ENCODE measurements at places on chromosomes 11 and 22.

DNA sequence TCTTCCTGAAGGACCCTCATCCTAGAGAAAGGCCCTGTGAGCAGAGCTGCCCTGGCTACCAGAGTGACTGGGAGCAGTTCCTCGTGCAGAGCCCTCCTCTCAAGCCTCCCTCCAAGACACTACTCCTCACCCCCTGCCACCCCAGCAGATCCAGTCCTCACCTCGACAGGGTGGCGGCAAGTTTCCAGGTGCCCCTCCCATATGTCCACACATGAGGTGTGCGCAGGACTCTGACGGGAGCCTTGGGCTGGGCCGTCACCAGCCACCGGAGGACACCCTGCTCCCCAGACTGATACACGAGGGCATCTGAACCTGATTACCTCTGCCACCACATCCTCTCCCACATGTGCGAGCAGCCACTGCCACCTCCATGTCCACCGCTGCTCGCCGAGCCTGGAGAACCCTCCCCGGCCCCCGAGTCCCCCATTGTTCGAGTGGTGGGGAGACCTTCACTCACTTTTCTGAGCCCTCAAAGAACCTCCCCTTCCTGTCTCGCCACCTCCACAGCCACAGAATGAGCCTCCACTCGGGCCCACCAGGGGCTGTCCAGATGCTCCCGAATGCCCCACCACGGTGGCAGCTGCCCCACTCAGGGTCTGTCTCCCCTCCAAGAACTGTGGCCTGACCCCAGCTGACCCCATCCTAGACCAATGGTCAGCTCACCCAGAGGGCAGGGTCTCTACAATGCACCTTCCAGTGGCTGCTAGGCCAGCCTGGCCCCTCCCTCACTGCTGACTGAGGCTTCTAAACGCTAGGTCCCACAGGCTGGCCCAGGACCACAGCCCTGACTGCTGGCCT lies 62.5 kb downstream of the DGCR2 start:
- no peak for DNase-seq

GRCh38 chr11:70089631-70090030 lies 11.5 kb downstream of the ANO1 start:
- no peak for DNase-seq

GRCh38 chr11:115930886-115931547 lies 426.8 kb upstream of the CADM1 start:
- no peak for DNase-seq

- no peak for DNase-seq
Measured at GRCh38 chr22:21889251-21889990, 22.0 kb upstream of the MAPK1 start.

DNA sequence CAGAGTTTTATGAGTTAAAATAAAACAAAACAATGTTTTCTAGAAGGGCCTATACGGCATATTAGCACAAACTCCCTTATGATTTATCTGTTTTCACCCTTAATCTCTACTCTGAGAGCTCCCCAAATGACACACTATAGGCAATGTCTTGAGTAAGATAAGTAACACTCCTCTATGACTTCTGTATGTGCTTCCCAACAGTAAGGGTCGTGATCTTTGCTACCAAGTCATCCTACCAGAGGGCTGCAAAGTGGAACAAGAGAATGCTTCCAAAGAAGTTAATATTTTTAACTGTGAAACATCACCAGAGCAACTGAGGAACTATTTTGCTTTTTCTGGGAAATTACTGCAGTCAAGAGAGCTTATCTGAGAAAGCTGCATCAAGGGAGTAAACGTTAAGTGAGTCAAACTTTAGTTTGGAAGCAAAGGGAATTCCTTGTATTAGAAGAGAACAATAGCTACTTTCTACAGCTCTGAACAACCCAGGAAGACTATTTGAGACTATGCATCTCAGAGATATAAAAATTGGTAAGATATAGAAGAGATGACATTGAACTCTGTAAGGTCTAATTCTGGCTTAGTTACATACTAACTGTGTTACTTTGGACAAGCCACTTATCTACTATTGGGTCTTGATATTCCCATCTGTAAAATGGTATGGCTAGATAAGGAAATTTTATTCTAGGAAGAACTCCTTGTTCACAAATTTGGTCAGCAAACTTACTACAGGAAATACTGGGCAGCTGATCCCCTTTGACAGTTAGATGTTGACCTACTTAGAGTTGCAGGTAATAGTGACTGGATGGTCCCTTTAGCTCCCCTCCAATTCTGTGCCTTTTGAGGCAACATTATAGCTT lies 43.7 kb upstream of the CCDC34 start:
- no peak for DNase-seq

DNA sequence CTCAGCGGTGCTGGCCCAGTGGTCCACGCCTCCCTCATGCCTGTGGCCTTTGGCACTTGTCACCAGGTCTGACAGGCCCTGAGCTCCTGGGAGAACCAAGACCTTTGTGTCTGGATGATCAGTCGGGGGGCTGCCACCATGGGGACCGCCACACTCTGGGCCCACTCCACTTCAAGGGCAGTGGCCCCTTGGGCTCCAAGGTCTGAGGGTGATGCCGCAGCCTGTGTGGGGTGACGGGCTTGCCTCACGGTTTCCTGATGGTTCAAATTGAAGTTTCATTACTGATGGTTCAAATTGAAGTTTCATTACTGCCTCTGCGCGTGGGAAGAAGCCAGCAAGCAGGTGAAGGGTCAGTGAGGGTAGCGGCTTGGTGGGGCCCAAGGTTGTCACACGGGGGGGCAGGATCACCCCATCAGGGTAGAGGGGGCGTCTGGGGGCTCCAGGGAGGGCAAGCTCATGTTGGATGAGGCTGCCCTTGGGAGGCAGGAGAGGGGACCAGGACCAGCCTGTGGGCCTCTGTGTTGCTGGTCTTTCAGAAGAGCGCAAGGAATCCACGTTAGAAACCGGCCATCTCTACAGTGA lies 27.5 kb downstream of the TRMU start:
- DNase-seq = no peak

GRCh38 chr11:123217897-123218296 lies 22.8 kb upstream of the CLMP start:
- no peak for DNase-seq

- no peak for DNase-seq
Measured at GRCh38 chr11:93517611-93518010, 25.6 kb downstream of the SMCO4 start.

DNA sequence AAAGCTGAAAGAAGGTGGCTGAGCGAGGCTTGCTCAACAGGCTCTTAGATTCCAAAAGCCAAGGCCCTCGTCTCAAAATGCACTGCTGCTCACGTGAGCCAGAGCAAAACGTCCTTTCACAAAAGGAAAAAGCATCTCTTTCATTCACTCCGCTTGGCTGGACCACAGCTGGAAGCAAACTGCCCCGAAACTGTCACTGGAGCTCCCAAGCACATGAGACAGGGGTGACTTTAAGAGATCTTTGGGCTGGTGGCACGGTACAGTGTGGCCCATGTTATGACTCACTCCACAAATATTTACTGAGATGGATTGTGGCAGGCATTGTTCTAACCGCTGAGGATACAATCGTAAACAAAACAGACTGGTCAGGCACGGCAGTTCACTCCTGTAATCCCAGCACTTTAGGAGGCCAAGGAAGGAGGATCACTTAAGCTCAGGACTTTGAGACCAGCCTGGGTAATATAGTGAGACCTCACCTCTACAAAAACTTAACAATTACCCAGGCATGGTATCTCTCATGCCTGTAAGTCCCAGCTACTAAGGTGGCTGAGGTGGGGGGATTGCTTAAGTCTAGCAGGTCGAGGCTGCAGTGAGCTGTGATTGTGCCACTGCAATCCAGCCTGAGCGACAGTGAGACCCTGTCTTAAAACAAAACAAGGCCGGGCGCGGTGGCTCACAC lies 3.6 kb downstream of the PLA2G6 start:
- no peak for DNase-seq

DNA sequence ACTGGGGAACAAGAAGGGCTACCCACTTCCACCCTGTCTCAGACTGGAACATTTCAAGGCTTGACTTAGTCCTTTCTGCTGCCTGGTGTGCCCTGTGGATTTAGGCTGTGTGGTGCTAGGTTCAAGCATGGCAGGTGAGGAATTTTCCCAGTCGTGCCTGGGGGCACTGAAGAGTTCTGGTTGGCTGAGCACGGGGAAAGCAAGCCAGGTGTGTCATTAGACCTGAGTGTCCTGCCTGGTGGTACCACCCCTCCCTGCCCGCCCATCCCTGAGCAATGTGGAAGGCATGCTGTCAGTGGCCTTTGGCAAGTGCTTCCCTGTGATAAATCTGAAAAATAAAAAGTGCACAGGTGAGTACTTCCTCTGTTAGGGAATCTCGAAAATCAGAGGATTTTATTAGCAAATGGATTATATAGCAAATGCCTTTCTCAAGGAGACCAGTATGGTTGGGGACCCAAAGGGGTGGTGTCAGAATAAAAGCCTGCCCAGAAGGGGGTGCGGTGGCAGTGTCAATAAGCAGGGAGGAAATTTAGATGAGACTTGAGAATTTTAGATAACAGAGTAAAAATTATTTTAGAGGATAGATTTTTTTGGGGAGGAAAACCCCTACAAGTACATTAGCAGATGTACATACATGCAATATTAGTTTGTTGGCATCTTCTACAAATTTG lies 22.8 kb downstream of the TEAD1 start:
- DNase-seq = no peak

GRCh38 chr22:24687322-24687721 lies 84.3 kb downstream of the GGT1 start:
- DNase-seq = no peak

GRCh38 chr11:55895216-55895615 lies 12.1 kb downstream of the TRIM51 start:
- DNase-seq = no peak

GRCh38 chr22:46240907-46241306 lies 9.2 kb downstream of the CDPF1 start:
- DNase-seq = no peak

- DNase-seq = no peak
Measured at GRCh38 chr22:36807627-36808026, 9.2 kb downstream of the PVALB start.

- no peak for DNase-seq
Measured at GRCh38 chr22:45246060-45246985, 5.6 kb upstream of the KIAA0930 start.

DNA sequence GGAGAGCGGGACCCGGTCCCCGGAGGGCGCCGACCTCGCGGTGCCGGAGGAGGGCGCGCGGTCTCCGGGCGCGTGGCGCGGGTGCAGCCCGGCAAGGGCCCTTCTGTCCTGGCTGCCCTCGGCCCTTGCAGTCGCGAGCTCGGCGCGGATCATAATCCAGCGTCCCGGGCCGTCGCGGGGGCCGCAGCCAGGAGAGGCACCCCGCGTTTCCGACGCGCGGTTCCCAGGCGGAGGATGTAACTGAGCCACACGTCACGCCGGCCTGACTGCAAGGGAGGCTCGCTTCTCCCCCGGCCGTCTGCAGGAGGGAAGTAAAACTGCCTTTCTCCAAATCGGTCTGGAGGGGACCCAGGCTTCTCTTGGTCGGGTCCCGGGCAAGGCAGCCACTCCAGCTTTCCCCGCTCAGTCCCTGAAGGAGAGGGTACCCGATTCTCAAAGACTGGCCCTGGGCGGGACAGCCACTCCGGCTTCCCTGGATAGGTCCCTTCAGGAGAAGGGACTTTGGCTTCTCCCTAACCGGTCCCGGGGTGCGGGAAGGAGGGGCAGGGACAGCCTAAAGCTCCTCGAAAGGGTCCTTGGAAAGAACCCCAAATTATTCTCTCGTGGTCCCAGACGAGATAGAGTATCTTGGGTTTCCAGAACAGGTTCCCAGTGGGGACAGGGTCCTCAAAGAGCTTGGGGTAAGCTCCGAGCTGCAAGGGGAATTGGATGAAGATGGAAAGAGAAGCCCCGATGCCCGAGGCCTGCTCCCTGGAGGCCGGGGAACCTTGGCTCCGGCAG lies 836 bp downstream of the SPON1 start:
- DNase-seq = no peak

- DNase-seq = no peak
Measured at GRCh38 chr11:125886997-125887372, 483 bp upstream of the HYLS1 start.

- DNase-seq = no peak
Measured at GRCh38 chr11:59833602-59834001, 11.7 kb downstream of the CBLIF start.

DNA sequence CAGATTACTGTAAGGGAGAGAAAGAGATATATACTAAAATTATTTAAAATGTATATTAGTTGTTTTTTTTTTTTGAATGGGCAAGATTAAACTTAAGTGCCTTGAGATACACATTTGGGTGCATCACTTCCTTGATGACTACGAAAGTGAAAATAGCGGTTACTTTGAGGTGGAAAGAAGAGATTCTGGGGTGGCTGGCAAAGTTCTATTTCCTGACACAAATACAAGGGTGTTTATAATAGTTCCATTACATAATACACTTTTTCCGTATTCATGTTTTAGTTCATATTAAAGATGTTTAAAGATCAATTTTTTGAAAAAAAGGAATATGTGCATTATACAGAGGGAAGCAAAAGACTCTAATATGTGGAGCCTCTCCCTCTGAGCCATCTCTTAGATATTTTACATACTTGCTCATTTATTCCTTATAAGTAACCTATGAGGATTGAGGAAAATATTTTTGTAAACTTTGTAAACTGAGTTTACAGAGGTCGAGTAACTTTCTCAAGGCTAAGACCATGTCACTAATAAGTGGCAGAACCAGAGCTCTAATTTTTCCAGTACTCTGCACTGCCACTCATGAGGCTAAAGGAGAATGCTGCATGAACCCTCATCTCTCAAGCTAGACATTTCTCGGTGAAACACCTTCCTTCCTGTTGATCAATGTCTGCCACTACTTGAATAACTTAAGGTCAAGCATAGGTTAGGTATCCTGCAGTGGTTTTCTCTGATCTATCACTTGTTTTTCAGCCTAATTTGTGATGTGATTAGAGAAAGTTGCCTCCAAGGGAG lies 58.6 kb downstream of the DDIAS start:
- no peak for DNase-seq

GRCh38 chr11:110538154-110538553 lies 108.4 kb downstream of the FDX1 start:
- no peak for DNase-seq

GRCh38 chr22:19579115-19579811 lies 55.1 kb upstream of the CLDN5 start:
- peak; percentile 38 for DNase-seq

DNA sequence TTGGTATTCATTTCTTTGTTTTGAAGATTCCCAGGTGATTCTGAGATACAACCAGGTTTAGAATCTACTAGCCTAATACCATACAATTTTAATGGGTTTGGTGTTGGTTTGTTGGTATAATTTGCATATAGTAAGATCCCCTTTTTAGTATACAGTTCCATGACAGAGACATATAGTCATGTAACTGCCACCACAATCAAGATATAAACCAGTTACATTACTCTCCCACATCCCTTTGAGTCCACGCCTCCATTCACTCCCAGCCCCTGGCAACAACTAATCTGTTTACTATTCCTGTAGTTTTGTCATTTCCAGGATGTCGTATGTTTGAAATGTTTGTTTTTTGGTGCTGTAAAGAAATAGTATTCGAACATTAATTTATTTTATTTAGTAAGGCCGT lies 4.3 kb downstream of the ASRGL1 start:
- no peak for DNase-seq
